CD4-positive, alpha-beta memory T cell (primary cell): ENCODE measurements at places on chromosomes 6 and 20. TPM values are rescaled to one million over a fixed set of nuclear protein-coding genes. Genes with fewer than 3 reads are reported as not detected.

The C20orf204 gene
- 0.22 TPM for polyA plus RNA-seq

DNA sequence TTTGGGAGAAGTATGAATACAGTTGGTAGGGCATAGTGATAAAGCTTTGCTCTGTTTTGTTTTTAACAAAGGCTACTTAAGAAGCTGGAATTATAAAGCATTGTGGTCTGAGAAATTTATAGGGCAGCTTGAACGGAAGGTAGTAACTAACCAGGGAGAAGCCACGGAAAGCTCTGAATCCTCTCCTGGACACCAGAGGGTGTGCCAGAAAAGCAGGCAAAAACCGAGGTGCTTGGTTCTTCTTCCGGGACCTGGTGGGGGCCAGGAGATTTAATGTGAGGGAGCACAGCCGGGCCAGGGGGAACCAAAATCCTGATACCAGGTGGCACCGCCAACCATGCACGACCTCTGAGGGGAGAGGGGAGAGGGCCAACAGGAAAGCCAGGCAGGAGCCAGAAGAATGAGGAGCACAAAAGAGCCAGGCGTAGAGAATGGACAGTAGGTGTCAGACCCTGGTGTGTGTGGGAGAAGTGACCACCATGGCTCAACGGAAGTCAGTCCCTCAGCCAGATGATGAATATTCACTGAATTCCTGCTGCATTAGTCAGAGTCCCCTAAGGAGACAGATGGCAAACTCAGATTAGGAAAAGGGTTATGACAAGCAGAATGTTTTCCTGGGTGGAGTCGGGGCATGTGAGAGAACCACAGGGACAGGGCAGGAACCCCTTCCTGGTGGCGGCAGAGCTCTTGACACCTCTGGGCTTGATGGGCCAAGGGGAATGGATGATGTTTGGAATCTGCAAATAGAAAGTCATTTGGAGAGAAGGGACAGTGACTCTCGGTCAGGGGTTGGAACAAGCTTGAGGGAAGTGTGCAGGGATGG lies 262.3 kb downstream of the ZNF217 start:
- DNase-seq, result no peak

- DNase-seq, result no peak
These were observed 53.7 kb upstream of the PDYN start for GRCh38 chr20:2047456-2048092.

GRCh38 chr6:131250122-131250521 lies 114.9 kb downstream of the AKAP7 start:
- no peak for DNase-seq

DNA sequence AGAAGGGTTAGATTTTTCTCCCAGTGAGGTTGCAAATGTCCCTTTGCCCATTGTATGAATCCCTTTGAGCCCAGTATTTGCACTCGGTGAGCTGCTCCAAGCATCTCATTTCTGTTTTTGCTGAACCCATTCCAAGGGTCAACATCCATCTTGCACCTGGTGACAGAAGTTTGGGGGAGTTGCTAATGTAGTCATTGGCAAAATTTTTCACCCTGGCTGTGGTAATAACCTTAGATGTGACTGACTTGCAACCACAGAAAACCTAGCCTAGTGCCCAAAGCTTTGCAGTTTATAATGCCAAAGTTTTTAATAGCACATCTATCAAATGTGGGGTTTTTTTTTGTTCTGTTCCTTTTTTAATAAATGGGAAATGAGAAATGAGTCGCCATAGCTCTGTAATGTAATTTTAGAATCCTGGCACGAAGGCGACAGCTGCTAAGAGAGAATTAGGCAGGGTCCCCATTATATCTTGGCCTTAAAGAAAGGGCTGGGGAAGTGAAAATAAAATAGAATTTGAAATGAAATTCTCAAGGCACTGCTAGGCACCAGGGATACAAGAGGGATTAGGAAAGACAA lies 682.8 kb downstream of the KIF16B start:
- no peak for DNase-seq

DNA sequence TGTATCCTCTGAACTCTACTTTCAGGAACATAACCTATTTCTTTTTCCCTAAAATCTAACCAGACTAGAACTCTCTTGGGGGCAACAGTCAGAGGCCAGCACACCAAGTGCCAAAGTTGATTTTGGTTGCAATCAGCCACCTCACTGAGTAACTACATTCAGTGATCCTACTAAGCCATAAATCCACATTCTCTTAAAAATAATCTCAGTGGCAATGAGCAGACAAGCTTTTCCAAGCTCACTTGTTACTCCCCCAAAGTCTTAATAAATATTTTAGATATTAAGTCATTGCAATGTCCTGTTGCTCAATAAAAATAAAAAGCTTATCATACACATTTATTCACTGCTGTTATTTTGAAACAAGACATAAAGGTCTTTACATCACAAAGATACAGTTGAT lies 9.8 kb downstream of the RGS17 start:
- DNase-seq, result no peak

GRCh38 chr6:26500102-26500501 lies at the start of gene BTN1A1:
Gene BTN1A1, plus strand, starts transcription at chr6:26500303. Its CDS starts 984 bp downstream, at chr6:26501287.
- no peak for DNase-seq

GRCh38 chr6:117072134-117072533 lies 193.2 kb upstream of the VGLL2 start:
- DNase-seq, result no peak
